Neural progenitor cell (in vitro differentiated cells): ENCODE measurements at places on chromosomes 16 and 17. TPM values are rescaled to one million over a fixed set of nuclear protein-coding genes. Genes with fewer than 3 reads are reported as not detected.

The SPATA32 gene
- not detected in 2 replicates for total RNA-seq

The CLEC18C gene
- total RNA-seq: 0.51 and 3.8 TPM in 2 replicates

GRCh38 chr16:23491490-23492391, 18.6 kb downstream of the GGA2 start:
- peaks cover 13% of the 10 kb centered on the region for H3K36me3 ChIP-seq
- no peak overlapping the region for H3K4me3 ChIP-seq
- H3K27ac ChIP-seq: no peak overlapping the region
- no peaks in the 10 kb centered on the region for H3K4me1 ChIP-seq
- no peak for DNase-seq
- no peaks in the 10 kb centered on the region for H3K27me3 ChIP-seq

GRCh38 chr16:12158428-12158827, 181.9 kb downstream of the SNX29 start:
- H3K4me3 ChIP-seq: no peak overlapping the region
- H3K36me3 ChIP-seq: no peaks in the 10 kb centered on the region
- DNase-seq: no peak
- no peaks in the 10 kb centered on the region for H3K27me3 ChIP-seq
- peaks cover 5% of the 10 kb centered on the region for H3K4me1 ChIP-seq

GRCh38 chr16:1620391-1620790, 8.2 kb downstream of the CRAMP1 start:
- peaks cover 9% of the 10 kb centered on the region for H3K4me1 ChIP-seq
- no peaks in the 10 kb centered on the region for H3K36me3 ChIP-seq
- H3K27ac ChIP-seq: no peak overlapping the region
- H3K27me3 ChIP-seq: no peaks in the 10 kb centered on the region
- DNase-seq: no peak

DNA sequence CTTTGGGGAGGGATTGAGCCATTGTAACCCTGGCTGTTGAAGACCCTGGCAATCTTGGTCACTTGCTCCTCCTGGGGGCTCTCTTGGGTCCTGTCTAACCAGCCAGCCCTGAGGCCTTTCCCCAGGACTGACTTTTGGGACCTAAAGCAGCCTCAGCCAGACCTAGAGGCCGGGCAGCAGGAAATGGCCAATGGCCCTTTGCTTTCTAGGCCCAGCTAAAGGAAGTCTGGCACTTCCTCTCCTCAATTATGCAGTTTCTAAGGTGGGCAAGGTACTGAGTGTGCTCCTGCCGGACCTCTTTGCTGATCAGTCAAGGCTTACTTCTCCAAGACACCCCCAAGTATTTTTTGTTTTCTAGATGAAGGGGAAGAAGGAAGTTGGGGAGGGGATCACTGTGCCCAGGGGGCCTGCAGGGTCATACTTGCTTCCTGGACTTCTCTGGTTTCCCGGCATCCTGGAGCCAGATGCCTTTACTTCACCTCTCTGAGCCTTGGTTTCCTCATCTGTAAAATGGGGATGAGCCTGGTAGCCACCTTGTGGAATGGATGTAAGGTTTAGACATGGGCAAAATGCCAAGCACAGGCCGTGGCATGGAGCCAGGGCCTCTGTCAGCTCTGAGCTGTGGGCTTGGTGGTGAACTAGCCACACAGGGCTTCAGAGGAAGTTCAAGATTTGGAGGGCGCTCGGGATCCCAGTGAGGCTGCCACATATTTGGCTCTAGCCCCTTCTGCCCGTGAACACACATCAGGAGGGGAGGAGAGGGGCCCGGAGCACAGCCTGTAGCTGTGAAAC, 8.6 kb downstream of the CX3CL1 start:
- DNase-seq: no peak
- no peaks in the 10 kb centered on the region for H3K27me3 ChIP-seq
- H3K27ac ChIP-seq: no peak overlapping the region
- H3K4me1 ChIP-seq: no peaks in the 10 kb centered on the region
- H3K4me3 ChIP-seq: no peak overlapping the region
